ENCODE measurements at places on chromosomes 3 and 15. TPM values are rescaled to one million over a fixed set of nuclear protein-coding genes. Genes with fewer than 3 reads are reported as not detected.

The DISP2 gene
- 3.0 TPM for total RNA-seq

- DNase-seq = no peak
Observed at GRCh38 chr3:196638861-196639482, 522 bp upstream of the NRROS start.

- DNase-seq = no peak
Observed at GRCh38 chr3:31688984-31689383, 156.3 kb downstream of the STT3B start.

DNA sequence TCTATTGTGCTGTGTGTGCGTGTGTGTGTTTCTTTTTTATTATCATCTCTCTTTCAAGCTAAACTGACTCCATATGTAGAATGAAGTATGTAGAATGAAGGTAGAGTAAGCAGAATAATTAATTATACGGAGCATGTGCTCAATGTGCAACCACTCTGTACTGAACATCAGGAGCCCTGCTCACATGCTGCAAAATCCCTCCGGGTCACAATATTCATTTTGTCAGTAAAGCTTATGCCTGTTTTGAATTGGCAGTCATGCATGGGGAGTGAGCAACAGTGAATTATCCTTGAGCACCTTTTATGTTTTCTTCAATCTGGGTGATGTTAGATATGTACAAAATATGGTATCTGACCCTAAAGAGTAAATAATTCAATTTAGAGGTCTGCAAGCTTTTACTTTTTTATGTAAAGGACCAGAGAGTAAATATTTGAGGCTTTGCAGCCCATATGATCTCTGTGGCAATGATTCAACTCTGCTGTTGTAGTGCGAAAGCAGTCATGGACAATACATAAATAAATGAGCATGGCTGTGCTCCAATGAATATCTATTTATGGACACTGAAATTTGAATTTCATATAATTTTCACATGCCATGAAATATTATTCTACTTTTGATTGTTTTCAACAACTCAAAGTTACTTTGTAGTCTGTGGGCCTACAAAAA, 199.9 kb downstream of the VGLL3 start:
- no peak for DNase-seq

The TMEM42 gene
- 10.8 TPM for total RNA-seq

The FEZF2 gene
- not detected for total RNA-seq

The P2RY14 gene
- 2.9 TPM for total RNA-seq

GRCh38 chr3:196962108-196962929, 6.3 kb downstream of the PIGZ start:
- no peak for DNase-seq

The ANKRD34C gene
- 0.66 TPM for total RNA-seq

The CCDC80 gene
- 171 TPM for total RNA-seq

DNA sequence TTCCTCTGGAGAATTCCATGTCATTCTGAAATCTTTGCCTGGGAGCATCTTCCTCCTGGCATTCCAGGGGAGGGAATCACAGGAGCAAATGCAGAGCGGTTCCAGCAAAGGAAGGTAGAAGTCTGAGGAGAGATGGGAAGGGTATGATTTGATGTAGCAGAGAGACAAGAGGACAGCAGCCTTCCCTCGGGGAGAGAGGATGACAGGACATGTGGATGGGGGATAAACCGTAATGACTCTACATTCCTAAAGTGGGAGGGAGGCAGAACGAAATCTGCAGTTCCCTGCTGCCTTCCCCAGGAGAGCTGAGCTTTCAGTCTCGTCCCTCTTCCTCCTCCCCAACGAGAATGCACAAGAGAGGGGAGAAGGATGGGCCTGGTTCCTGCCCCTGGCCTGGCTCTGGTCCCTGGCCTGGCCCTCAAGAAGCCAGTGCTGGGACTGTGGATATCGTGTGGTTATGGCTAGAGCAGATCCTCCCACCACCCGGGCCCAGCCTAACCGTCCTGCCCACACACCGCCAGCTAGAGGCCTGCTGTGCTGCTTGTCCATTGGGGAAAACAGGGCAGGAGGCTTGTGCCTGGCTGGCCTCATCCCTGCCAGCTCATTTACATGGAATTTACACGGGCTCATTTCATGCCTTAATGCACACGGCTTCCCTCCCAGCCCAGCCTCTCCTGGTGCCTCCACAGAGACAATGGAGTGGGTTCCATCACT, 26.6 kb downstream of the SEMA7A start:
- DNase-seq = no peak

DNA sequence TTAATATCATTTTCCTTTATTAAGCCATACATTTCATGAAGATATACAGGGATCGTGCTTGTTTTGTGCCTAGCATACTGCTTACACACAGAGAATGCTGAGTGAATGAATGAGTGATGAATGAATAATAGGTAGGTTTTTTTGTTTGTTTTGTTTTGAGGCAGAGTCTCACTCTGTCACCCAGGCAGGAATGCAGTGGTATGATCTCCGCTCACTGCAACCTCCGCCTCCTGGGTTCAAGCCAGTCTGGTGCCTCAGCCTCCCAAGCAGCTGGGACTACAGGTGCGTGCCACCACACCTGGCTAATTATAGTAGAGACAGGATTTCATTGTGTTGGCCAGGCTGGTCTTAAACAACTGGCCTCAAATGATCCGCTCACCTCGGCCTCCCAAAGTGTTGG, 400.0 kb downstream of the ROBO1 start:
- no peak for DNase-seq

The PPARG gene
- total RNA-seq = 15.6 TPM

DNA sequence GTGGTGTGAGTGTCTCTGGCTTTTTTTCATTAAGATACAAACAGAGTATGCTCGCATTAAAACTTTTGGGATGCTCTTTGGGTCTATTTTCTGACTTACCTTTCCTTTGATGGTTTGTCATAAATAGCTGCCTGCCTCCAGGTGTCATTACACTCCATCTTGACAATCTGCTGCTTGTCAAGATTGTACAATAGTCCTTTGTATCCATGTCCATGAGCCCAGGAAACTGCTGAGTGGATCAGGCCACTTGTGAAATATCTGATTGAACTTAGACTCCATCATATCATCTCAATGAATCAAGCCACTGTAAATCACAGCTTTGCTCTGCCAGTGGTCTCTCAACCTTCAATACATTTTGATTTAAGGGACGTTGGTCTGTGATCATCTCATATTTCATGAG, 135.2 kb downstream of the ECT2 start:
- no peak for DNase-seq

DNA sequence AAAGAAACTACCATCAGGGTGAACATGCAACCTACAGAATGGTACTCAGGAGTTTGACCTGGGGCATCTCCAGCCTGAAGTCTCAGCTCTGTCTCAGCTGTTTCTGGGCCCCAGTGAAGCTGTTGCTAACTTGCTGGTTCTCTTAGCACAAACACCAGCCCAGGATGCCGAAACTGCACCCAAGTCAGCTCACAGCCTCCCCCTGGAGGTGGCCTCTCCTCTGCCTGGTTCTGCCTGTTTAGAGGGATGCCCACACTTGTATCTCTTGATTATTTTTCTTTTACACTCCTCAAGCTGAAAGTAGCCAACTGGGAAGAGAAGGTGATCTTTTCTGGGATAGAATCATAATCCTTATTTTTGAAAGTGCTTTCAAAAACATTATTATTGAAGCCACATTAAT, 289.0 kb upstream of the RASGRP1 start:
- DNase-seq = no peak

The ELL3 gene
- total RNA-seq = 0.82 TPM

DNA sequence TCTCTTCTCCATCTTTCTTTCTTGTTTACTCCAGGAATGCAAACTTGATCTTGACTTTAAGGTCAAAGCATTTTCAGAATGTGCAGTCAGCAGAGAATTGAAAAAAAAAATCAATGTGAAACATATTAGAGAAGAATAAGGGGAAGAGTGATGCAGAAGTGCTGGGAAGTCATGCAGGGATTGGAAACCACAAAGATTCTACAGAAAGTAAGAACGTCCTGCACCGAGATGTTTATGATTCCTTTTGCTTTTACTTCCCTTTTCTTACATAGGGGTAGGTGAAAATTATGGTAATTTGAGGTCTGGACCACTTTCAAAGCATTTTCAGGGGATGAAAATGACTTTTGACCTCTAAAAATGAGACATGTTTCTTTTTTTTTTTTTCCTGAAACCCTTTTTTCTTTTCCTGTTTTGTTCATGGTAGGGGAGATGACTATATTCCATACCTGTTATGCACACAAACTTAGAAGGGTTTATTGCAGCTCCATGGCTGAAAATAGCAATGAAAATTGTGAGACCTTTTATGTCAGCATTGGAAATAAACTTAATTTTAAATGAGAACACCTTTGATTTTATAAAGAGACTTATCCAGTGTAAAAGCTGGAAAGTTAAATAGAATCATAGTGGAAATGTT, 623.5 kb upstream of the TBL1XR1 start:
- no peak for DNase-seq

GRCh38 chr3:87987952-87988351, 70.9 kb downstream of the CGGBP1 start:
- no peak for DNase-seq

GRCh38 chr15:60358935-60359682, 38.7 kb downstream of the ANXA2 start:
- no peak for DNase-seq

DNA sequence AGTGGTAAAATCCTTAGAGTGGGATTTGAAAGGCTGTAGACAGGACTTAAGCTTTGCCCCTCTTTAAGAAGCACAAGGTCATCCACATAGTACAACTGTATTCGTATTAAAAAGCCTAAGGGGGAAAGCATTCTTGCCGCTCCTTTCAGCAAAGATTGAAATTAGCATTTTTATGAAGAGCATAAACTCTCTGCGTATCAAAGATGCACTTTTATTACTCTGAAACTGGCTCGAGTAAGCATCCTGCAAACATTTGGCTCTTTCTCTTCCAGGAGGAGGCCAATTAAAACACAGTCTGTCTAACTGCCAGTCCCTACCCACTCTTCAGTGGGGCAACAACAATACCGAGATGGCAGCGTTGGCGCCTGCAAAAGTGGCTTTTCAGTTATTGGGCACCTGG, 192.5 kb upstream of the TPRG1 start:
- DNase-seq = no peak

The EIF4A2 gene
- total RNA-seq = 468 TPM

DNA sequence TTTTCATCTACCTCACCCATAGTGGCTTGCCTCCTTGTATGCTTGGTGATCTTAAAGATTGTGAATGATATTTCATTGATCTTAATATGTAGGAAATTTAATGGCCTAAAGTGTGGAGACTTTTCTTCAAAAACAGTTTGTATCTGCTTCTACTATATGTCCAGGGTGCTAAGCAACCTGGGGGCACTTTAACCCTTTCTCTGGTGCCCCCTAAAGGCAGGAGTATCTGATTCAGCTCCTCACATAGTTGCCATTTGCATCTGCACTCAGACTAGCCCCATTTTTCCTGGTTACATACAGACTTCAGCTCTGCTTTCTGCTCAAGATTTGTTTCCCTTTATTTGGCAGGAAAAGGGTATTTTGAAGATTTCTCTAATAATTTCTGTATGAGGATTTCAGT, 5.2 kb upstream of the PFN2 start:
- DNase-seq = no peak

- DNase-seq = no peak
Observed at GRCh38 chr3:10157031-10157430, 7.7 kb upstream of the IRAK2 start.

- DNase-seq = no peak
Observed at GRCh38 chr3:191336833-191337232, 6.5 kb upstream of the UTS2B start.

DNA sequence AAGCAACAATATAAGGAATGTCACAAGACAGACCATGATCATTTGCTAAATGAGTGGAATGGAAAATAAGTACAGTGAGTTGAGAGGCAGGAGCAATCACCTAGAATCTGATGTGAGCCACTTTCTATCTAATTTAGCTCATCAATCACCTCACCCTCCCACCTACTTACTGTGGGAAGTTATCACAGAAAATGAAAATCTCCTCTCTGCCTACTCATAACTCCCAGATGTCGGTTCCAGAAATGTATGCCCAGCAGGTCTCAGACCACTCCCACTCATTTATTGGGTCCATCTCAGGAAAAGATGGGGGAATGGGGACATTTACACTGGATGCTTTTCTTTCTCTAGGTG, 270.9 kb downstream of the FHIT start:
- DNase-seq = no peak

The PPP1R14D gene
- total RNA-seq = not detected

The SLC12A6 gene
- 25.7 TPM for total RNA-seq

The PRR20G gene
- not detected for total RNA-seq

DNA sequence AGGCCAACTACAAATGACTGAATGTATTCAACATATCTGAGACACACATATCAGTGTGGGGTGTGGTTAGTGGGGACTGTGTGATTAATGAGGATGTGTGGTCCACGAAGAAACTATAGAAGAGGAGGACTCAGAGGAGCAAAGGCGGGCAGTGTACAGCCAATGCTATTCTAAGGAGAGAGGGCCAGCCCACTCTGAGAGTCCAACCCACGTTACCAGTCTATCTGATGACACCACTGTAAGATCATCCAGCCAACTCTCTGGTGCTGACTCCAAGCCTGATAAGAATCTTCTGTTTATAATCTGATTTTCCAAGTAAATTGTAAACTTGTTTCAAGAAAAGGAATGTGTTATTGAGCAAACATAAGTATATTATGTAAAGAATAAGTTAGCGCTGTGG, 47.2 kb downstream of the MCF2L2 start:
- DNase-seq = no peak

GRCh38 chr15:74963213-74963612, 6.6 kb upstream of the RPP25 start:
- no peak for DNase-seq

DNA sequence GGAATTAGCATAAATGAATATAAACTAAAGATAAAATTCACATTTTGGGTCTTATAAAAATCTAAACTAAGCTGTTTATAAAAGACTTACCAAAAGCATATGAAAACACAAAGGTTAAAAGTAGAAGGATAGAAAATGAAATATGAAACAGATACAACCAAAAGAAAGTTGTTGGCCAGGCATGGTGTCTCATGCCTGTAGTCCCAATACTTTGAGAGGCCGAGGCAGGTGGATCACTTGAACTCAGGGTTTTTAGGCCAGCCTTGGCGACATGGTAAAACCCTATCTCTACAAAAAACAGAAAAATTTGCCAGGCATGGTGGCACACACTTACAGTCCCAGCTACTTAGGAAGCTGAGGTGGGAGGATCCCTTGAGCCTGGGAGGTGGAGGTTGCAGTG, 51.0 kb downstream of the CPA3 start:
- no peak for DNase-seq

GRCh38 chr3:173135059-173135458, 6.0 kb downstream of the SPATA16 start:
- DNase-seq = no peak

DNA sequence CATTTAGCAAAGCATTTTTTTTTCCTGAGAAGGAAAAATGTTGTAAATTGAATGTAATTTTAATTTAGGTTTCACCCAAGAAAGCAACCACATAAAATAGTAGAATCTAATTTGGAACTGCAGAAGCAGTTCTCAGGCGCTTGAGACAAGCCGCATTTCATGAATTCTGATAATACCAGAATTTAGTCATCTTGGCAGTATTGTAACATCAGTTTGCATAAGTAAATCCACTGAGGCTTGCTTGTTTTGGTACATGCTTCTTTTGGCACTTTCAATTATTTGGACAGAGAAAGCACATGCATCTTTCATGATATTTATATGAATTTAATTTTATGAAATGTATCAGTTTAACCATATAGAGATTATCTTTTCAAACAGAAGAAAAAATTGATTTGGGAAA, 389.7 kb upstream of the ROBO1 start:
- DNase-seq = no peak

The LSMEM2 gene
- 27.7 TPM for total RNA-seq

The CTXND1 gene
- total RNA-seq = 2.1 TPM

GRCh38 chr3:134352031-134352671, 22.1 kb downstream of the AMOTL2 start:
- no peak for DNase-seq

The SYNPR gene
- 0.93 TPM for total RNA-seq

Data from left ventricle myocardium inferior (tissue), 1 donor.